Activated CD8-positive, alpha-beta memory T cell treated with anti-CD3 and anti-CD28 coated beads for 4 hours (primary cell): ENCODE measurements at places on chromosomes 5 and 9.
A peak's percentile ranks its signal among the peaks of the same experiment; 100 is the strongest.

DNA sequence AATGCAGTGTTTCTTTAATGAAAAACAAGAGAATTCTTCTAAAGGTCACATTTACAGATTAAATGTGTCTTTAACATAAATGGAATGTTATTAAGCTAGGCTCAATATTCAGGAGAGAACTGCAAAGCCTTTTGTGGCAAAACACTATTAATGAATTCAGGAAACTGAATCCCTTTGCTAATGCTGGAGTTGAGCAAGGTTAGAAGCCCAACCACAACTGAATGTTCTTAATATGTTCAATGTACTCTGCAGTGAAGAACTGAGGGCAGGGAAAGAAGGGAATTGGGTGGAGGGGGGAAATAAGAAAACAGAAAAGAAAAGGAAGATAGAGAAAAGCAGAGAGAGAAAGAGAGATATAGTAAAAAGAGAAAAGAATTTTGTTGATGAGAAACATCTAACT is 276.7 kb upstream of the TMEM161B start:
- DNase-seq: no peak

DNA sequence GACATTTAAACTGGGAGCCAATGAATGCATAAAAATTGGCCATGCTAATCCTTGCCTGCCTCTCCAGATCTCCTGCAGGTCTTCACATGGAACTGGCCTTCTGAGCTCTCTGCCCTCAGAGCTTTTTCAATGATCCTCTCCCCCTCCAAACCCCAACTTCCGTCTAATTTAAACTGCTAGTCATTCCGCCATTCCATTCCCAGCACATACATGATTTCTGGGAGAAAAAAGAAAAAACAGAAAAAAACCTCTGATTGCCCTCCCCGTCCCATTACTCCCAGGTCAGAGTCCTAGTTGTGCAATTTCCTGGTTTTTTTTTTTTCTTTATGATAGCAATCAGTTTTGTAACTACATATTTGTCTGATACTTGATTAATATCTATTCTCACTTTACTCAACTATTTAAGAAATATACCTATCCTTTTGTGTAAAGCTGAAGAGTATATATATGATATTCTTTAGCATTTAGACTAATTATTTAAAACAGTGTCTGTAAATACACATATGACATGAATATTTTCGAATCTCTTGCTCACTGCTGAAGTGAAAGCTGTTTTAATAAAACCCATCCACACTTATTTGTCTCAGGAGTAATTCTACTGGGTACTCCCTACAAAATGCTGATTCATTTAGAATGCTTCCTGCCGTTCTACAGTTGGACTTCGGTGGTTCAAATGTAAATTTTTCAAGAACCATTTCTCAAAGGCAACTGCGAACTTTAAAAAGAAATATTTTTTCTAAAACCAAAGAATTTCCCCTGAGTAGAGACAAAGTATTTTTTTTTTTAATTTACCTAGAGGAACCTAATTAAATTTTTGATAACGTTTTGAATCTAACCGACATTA is 1.6 kb downstream of the HINT1 start:
- DNase-seq: no peak

- DNase-seq: no peak
These were observed 41.3 kb upstream of the FOXE1 start for GRCh38 chr9:97811533-97812246.

- DNase-seq: no peak
These were observed 29.7 kb downstream of the PPP1R2B start for GRCh38 chr5:156879665-156880285.

DNA sequence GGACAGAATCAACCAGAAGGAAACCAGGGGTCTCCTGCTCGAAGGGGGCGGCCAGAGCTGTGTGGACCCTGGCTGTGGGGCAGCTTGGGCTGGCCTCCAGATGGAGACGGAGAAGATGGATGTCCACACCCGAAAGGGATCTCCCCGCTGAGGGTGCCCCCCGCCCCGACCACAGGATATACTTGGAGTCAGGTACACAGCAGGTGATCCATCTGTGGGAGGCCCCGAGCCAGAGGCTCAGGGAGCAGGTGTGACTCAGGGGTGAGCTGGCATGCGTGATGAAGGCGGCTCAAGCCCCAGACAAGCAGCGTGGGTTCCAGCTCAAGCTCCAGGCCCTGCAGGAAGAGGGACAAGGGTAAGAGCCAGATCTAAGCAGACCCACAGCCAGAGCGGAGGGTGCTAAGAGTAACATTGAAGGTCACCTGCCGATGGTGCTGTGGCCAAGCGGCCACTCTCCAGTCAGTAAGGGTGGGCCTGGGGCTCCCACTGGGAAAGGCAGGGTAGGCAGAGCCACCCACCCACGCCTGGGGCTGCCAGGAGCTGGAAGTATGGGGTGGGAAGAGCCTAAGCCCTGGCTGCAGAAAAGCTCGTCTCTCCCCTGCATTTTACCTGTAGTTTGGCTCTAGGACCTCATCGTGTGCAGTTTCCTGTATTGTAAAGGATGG is 30.6 kb upstream of the MVB12B start:
- no peak for DNase-seq

GRCh38 chr9:131701789-131702337 is 38.0 kb downstream of the RAPGEF1 start:
- DNase-seq: no peak

GRCh38 chr9:21964925-21965385 is 29.2 kb downstream of the CDKN2A start:
- DNase-seq: no peak

DNA sequence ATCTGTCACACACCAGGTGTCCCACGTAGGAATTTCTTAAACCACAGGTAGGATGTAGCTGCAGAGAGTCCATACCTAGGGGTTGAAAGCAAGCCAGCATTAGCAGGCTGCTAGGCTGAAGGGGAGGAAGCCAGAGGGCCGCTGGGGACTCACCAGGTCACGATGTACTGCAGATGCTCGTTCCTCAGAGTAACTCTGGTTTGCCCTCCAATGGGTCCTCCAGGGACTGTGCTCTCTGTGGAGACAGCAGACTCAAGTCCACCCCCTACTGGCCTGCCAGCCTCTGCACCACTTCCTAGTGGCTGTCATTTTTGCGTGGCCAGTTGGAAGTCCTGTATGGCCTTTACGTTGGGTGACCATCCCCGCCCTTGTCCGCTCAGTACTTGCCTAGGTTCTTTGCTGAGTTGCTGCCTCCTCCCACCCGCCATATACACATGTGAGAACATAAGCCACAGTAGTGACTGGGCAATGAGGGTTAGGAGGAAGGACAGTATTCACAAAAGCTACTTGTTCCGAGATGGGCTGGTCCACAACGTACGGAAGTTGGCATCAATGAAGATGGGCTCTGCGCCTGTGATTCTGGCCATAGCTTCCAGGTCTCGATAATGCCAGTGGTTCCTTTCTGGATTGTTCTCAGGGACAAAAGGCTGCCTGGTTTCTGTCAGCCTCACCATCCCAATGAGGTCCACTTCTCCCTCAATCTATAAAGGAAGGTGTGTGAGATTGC is 4.1 kb downstream of the RPL7A start:
- no peak for DNase-seq

DNA sequence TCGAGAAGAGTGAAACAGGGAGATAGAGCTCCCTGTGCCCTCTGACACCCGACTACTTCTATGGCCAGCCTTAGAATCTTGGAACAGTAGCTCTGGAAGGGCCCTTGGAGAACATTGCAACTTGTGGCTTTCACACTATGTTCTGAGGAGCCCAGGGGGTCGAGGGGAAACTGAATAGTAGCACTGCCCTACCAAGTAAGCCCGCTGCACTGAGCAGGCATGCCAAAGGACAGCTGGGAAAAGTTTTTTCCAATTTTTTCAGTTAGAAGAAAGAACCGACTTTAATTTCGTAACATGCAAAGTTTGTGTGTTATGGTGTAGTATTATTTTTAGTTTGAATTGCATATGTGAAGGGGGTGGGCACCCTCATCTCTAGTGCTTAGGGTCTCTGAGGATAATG is 10.9 kb downstream of the SMIM3 start:
- no peak for DNase-seq

DNA sequence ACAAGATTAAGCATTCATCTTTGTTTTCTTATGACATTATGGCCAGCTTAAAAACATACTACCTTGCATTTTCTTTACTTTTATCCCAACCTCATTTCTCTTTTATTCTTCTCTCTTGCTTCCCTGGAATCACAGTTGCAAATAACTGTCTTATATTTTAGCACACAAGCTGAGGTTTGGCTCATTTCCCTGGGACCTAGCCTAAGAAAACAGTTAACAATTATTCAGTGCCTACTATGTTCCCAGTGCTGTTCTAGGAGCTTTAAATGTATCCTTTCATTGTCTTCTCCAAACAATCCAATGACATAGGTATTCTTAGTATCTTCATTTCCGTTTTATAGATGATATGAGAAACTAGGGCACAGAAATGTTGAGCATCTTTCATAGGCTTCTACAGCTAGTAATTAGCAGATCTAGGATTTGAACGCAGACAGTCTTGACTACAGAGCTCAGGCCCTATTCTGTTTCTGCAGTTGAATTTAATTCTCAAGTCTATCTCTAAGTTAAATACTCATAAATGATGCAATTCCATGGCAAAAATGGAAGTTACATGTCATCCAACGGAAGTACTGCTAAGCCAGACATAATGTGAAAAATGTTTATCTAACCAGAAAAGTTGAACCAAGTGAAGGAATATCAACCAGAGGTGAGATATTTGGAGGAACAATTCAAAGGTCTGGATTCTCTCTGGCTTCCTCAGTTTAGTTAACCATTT is 52.3 kb upstream of the MTAP start:
- DNase-seq: no peak

GRCh38 chr9:752201-752600 is 89.3 kb upstream of the DMRT1 start:
- DNase-seq: no peak

GRCh38 chr5:164058621-164059020 is 553.2 kb downstream of the MAT2B start:
- no peak for DNase-seq

- DNase-seq: no peak
These were observed 137.8 kb downstream of the GADD45G start for GRCh38 chr9:89742660-89743059.

DNA sequence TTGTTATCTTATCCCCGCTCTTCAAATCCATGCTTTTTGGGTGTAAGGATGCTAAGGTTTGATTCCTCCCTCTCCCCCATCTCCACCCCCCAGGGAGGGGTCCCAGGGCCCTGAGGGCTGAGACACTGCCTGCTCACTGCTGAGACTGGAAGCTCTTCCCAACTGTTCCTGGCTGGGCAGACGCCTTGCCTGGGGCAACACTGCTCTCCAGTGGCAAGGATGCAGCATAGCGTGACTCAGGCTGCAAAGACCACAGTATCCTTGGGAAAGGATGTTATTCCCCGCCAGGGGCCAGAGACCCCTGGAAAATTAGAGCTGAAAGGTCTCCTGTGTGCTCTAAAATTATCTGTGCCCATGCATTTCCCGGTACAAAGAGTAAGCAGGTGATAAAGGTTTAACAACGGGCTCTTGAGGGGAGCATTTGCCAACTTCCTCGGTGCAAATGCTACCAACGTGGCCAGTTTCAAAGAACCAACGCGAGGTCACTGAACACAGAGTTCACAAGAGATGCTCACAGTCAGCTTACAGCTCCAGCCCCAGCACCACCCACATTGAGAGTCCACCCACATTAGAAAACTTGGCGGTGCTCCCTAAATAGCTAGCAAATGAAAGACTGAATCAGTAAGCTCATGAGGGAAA is 271.9 kb downstream of the NSG2 start:
- DNase-seq: no peak

- DNase-seq: no peak
These were observed 8.5 kb upstream of the CCDC187 start for GRCh38 chr9:136312436-136312835.

DNA sequence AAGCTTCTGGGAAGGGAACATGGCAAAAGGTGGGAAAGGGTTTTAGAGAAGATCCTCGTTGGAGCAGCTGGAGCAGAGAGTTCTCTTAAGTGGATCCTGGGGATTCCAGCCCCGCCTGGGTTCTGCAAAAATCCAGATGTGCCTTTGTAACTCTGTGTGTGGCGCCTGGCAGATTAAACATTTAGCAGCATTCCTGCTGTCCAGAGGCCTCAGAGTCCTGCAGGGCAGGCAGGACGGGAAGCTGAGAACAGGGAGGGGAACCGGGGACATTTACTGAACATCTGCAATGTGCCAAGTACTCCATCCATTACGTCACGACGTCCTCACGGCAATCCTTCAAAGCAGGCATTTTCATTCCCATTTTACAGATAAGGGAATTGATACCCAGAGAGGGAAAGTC is 6.0 kb downstream of the EIF4E1B start:
- DNase-seq: no peak

DNA sequence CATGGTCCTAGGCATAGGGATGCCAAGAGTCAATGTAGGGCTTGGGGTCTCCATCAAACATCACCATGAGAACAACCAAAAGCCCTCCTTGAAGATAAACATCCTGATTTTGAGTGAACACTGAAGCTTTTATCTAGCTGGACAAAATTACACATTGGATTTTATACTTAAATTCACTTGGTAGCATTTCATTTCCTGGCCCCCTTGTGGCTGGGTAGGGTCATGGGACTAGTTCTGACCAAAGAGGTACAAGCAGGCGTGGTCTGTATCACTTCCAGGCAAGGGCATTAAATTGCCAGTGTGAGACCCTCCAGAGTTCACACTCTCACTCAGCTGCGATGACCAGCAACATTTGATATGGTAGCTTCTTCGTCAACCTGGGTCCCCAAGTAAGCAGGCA is 320.3 kb downstream of the ACTL7B start:
- DNase-seq: no peak

- DNase-seq: peak; percentile 50
These were observed at the start of gene TNFAIP8 for GRCh38 chr5:119355685-119356611. TSS of gene TNFAIP8 (plus strand) at chr5:119356019. CDS start at chr5:119356091, 72 bp downstream.

- no peak for DNase-seq
These were observed 16.2 kb downstream of the RBM18 start for GRCh38 chr9:122248448-122248865.

DNA sequence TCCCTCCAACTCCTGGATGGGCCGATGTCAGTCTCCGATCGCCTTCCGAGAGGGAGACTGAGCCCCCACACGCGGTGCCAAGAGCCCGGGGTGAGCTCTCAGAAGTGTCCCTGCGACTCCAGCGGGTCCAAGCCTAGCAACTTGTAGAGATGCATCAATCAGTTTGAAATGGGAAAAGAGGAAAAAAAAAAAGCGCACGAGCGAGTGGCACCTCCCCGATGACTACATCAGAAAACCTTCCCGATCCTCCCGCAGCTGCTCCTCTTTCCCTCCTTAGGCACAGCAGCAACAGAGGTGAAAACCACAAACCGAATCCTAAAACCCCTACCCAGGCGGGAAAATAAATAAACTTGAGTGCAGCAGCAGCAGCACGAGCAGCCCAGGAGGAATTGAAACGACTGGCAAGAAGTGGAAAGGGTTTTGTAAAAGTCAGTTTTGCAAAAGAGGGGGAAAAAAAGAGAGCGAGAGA is 1.0 kb upstream of the EFNA5 start:
- DNase-seq: no peak

DNA sequence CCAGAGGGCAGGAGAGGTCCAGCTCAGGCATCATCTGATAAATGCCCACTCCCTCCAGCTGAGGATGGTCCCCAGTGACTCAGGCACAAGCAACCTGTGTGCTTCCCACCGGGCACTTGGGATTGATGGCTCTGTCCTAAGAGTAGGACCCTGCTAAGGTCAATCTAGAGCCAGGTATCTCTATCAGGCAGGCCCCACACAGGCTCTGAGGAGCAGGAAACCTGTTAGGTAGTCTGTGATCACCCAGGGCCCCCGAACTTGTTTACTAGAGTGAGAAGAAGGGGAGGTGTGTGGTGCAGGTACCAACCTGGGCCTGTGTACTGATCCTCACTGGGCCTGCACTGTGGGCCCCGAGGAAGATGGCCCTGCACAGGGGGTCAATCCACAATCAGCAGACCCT is 119.6 kb upstream of the FSTL4 start:
- no peak for DNase-seq
